ENCODE measurements at places on chromosomes 16 and 17.

- no peak for DNase-seq
These were observed 18.2 kb downstream of the HEATR3 start for GRCh38 chr16:50083996-50084395.

DNA sequence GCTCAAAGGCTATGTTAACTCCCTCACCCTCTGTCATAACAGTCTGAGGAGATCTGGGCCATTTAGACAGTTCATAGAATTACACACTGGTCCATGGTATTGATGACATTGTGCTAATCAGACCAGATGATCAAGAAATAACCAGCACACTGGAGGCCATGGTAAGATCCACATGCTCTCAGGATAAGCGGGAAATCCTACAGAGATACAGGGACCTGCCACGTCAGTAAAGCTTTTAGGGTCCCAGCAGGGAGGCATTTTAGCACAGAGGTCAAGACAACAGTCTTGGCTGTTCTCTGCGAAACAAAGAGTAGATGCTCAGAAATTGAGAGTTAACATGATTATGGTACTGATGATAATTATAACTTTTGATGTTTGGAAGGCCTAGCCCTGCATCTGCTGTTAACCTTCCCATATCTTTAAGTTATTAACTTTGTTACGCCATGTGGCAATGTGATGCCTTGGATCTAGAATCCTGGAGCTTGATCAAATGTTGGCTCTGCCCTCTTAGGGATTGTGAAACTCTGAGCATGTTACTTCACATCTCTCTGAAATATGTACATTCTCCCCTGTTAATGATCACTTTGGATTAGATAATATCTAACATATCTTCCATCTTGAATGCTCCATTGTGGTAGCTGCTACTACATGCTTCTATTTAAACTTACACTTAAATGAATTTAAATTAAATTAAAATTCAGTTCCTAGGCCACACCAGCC, 172.0 kb upstream of the SOX9 start:
- no peak for DNase-seq

DNA sequence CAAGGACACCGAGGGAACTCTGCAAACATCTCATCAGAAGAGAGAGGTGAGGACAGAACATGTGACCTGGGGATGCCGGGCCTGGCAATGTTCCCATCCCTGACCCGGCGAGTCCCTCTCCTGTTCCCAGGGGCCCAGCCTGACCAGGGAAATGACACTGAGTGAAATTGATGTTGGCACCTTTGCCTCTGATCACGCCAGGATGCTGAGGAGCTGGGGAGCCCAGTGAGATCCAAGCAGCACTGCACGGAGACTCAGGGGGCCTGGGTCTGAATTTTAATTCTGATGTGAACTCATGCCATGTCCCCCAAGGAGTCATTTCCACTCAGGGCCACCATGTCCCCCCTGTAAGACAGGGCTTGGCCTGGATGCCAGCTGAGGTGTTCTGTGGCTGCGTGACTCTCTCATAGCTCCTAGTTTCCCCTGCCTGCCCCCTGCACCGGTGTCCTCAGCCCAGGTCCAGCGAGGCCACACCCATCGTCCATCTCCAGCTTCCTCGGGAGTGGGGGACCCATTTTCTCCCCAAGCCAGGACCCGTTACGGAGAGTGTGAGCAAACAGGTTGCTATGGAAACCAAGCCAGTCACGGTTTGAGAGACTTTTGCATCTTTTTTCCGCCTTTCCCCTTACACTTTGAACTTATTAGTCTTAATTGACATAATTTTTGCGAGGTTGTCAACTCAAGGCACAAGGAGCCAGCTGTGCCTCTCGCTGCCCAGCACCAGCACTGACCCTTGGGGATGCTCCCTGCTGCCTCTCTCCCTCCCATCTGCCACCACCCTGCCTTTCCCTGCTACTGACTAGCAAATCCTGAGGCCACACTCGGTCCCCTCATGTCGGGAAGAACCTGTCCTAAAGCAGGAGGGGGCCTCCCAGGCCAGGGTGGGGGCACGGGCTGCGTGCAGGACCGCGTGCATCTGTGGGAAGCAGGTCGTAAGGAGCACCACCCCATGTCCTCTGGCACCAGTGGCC, 150.0 kb downstream of the SDK2 start:
- no peak for DNase-seq

- DNase-seq, result no peak
These were observed 68.8 kb downstream of the RMI2 start for GRCh38 chr16:11413907-11414595.

- no peak for DNase-seq
These were observed 62.7 kb downstream of the RBFOX3 start for GRCh38 chr17:79548116-79548515.

- no peak for DNase-seq
These were observed 44.7 kb downstream of the CEP95 start for GRCh38 chr17:64551461-64551860.

GRCh38 chr16:88977018-88977811, at the start of gene CBFA2T3:
CBFA2T3 (minus strand) TSS chr16:88977207; CDS start chr16:88976807, 400 bp downstream.
- no peak for DNase-seq
